ENCODE measurements at places on chromosomes 6 and 20.

DNA sequence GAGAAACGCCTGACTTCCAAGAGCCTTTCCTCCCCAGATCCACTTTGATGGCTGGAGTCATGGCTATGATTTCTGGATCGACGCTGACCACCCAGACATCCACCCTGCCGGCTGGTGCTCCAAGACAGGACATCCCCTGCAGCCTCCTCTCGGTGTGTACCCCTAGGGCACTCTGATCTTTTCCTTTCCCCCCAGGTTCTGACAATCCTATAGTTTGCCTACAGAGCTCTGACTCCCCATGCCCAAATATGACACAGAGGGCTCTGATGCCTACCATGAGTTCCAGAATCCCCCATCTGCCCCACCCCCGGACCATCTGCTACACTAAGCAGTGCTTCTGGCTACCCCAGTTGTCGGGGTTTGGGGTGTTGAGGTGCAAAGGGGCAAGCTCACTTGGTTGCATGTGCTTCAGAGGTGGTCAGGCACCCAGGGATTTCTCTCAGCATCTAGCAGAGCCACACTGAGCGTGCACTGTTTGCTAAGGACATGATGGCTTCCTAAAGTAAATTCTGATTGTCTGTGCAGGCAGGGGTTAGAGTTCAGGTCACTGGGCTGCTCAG is 24.0 kb upstream of the SGK2 start:
- DNase-seq = no peak

- no peak for DNase-seq
These were observed 25.9 kb upstream of the GTSF1L start for GRCh38 chr20:43752561-43753301.

GRCh38 chr6:108715832-108716231 is 132.4 kb upstream of the ARMC2 start:
- DNase-seq = no peak

GRCh38 chr6:28648035-28648877 is 122.6 kb downstream of the GPX5 start:
- DNase-seq = no peak

- no peak for DNase-seq
These were observed 37.1 kb downstream of the FRMD1 start for GRCh38 chr6:168041928-168042327.

Measured in occipital lobe (tissue), 3 donors.